Activated T-helper 1 cell treated with Interleukin-2 at 50 U/mL for 16 hours (primary cell): ENCODE measurements at places on chromosomes 5 and 9.

- DNase-seq, result no peak
Measured at GRCh38 chr5:3157214-3157613, 405.7 kb upstream of the IRX2 start.

DNA sequence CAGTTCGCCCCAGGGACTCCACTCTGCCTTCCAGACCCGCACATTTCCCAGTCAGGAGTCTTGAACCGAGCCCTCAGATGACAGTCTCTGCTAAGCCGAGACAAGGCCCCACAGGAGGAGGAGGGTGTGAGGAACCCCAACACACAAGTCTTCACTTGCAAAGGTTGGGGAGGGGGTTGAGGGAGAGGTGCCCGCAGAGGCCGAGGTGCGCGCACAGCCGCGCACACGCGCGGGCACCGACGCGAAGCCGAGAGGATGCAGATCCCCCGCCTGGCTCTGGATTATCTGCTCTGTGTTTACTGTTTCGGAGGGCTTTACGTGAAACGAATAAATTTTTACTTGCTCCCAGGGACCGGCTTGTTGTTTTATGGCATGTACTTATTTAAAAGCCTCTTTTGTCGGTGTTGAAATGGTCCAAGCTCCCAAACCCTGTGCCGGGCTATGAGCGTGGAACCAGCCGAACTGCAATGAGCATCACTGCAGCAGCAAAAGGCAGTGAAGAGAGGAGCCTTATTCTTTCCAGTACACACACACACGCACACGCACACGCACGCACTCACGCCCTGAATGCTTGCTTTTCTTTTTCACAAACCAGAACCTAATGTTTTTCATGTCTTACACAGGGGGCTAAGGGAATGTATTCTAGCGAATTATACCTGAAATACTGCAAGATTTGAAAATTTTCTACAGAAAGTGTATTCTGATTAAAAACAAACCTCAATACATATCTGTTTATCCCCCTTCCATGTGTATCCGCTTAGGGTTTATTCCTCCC, 297.7 kb downstream of the PARP8 start:
- DNase-seq, result no peak

DNA sequence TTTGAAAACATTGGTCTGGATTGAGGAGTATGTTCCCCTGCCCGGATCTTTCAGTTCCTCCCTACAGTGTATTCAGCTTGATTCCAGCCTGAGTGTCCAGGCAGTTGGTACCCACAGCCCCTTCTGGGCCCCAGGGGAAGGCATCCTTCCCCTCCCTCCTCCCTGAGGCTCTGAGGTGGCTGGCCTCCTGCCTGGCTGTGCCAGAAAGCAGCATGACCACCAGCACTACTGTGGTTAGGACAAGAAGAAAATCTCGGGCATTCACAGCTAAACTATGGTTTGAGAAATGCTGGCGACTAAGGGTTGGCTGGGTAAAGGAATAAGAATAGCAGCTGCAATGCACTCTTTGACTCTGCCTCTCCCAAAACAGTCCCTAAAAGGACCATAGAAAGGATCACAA, 84.6 kb upstream of the LIFR start:
- DNase-seq, result no peak

GRCh38 chr5:143140492-143141203, 262.8 kb downstream of the NR3C1 start:
- no peak for DNase-seq

- DNase-seq, result no peak
Measured at GRCh38 chr9:87812375-87813118, 70.1 kb upstream of the SPATA31E1 start.

- DNase-seq, result no peak
Measured at GRCh38 chr9:126377536-126377935, 50.9 kb downstream of the MVB12B start.

- no peak for DNase-seq
Measured at GRCh38 chr5:174751154-174752000, 27.0 kb downstream of the MSX2 start.

GRCh38 chr5:76974785-76975184, 21.9 kb downstream of the CRHBP start:
- no peak for DNase-seq

- DNase-seq, result no peak
Measured at GRCh38 chr5:66617991-66618768, 22.0 kb downstream of the MAST4 start.

DNA sequence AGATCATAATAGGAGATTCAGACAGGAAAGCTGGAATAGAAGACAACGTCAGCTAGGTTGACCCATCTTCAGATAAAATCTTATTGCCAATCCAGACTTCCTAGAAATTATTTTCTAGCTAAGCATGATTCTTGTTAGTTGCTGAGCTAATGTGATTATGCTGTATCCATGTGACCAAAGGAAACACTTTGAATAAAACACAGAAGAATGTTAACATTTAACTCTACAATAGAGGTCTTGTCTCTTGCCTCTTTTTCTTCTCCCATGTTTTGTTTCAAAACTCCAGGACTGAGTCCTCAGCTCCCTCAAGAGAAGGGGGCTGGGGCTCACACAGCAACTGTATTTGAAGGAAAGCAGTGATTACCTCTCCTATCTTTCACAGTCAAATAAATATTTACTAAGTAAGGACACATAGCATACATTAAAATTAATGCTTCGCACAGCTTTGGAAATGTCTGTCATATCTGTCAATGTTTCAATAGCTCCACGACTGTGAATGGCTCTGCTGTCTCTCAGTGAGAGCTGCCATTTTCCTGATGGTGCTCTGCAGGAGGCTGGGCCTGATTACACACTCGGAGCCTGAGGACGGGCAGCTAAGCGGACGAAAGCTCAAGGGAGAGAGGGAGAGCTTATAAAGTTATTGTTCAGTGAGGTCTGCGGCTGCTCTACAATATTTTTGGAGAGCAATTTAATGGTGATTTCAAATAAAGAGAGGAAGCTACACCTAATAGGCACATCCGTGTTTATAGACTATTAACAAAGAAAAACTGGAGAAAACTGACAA, 64.8 kb upstream of the ZNF462 start:
- no peak for DNase-seq

- no peak for DNase-seq
Measured at GRCh38 chr9:83153030-83153429, 90.1 kb upstream of the RASEF start.

DNA sequence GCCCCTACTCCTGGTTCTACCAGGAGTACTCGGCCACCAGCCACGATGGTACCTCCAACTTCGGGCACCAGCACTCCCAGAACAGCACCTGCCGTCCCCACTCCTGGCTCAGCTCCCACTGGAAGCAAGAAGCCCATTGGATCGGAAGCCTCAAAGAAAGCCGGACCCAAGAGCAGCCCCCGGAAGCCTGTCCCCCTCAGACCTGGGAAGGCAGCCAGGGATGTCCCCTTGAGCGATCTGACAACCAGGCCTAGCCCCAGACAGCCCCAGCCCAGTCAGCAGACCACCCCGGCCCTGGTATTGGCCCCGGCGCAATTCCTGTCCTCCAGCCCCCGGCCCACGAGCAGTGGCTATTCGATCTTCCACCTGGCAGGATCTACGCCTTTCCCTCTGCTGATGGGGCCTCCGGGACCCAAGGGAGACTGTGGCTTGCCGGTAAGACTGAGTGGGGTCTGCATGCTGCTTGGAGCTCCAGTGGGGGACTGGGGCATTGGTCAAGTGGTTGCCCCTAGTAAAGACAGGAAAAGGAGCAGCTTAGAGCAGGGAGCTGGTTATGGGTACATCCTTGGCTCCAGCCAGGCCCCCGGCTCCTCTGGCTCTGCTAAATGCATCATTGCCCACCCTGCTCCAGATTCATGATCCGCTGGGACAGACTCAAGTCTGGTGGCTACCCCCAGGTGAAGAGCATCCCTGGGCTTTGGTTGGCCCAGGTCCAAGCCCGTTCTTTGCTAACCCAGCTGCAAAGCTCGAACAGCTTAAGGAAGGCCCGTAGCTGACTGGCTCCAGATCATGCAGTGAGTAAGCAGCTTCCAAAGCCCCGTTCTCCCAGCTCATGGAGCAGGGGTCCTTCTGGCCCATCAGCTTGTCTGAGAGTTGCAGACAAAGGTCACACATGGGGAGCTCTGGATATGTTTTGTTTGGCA, 14.0 kb downstream of the COL27A1 start:
- DNase-seq, result no peak

GRCh38 chr9:35517131-35517530, 27.2 kb downstream of the RUSC2 start:
- no peak for DNase-seq

DNA sequence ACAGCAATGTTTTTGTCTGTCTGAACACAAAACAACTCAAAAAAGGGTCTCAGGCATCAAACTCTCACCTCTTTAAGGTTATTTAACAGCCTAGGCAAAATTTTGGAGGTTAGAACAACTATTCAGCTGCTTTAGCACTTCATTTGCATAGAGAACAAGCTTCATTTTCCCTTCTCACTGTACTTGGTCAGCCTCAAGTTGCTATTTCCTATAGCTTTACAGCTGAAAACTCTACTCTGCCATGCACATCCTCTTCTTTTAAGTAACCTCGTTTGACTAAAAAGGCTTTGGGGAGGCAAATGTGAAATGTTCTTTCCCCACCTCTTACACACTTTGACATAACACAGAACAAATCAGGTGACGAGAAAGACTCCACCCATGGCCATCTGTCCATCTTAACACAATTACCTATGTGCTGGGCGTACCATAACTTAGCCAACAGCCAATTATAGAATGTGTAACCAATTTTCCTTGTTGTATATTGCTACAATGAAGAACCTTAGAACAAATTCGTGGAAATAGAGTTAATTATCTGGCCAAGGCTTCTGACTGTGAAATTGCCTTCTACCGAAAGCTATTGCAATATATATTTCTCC, 195.7 kb downstream of the DCP2 start:
- DNase-seq, result no peak

DNA sequence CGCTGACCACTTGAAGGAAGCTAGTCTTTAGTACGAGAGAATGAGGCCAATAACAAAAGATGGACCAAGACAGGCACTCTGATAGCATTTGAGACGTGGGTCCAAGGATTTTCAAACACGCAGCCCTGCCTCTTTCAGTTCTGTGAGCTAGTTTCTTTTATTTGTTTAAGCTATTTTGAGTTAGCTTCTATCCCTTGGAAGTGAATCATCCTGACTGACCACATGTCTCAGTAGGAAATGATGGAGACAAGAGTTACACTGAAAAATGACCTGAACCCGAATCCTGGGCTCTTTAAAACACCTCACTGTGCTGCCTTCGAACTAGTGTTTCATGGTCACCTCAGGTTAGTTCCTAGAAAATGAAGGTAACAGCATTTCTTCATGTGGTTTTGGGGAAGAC, 9.9 kb downstream of the TEK start:
- DNase-seq, result no peak

- peak; percentile 1 for DNase-seq
Measured at GRCh38 chr5:80481019-80481893, 6.6 kb upstream of the FAM151B start.

DNA sequence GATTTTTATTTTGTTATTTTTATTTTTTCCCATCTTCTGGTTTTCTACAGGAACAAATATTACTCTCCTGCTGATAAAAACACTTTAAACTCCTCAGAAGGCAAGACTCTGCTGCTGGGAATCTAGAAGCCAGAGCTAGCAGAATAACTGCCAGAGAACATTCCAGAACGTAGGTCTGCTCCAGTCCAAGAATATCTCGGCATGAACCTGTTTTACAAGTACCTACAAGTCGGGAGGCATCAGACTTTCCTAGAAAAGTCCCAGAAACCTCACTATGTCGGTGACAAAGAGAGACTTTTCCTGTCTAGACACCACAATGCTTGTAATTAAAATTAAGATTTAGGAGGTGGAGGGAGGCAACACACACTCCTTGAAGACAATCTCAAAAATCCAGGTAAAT, 41.4 kb downstream of the FABP6 start:
- DNase-seq, result no peak

DNA sequence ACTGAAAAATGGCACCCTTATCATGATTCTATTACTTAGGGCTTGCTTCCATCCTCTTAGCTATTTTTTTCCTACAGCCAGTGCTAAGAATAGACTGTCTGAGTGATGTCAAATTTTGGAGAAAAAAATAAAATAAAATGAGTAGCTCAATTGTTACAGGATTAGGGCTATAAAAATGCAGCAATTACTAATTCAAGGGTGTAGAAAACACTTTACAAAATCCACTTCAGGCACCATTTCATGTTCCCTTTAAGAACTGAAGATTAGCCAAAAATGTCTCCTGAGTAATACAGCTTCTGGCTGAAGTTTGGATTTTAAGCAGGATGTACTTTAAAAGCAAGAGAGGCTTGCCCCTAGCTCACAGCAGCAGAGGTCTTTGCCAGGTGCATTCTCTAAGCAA, 240.5 kb upstream of the IRX1 start:
- no peak for DNase-seq

GRCh38 chr9:72025906-72026305, 34.5 kb downstream of the C9orf57 start:
- DNase-seq, result no peak

DNA sequence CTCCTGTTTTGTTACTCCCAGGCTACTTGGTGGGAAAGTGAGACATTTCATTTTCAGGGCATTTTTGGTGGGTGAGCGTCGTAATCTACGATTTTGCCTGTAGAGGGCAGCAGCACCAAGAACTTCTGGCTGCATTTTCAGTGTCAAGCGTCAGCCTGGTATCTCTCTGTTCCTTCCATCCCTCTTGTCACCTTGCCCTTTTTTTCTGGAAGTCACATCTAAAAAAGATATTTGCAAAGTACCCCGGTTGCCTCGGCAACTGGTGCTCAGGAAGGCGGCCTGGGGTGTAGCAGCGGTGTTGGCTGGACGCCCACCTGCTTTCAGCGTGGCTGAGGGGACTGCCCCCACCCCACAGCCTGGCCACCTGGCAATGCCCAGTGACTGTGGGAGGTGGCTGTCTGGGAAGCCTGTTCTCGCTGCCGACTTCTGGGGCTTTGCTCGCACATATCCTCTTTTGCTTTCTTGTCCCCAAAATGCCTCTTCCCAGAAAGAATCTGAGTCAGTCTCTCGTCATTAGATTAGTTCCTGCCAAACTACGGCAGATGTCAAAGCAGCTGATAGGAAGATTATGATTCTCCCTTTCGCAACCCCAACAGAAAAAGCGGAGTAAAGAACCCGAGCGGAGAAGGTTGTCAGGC, 84.5 kb downstream of the ACER2 start:
- peak; percentile 7 for DNase-seq

DNA sequence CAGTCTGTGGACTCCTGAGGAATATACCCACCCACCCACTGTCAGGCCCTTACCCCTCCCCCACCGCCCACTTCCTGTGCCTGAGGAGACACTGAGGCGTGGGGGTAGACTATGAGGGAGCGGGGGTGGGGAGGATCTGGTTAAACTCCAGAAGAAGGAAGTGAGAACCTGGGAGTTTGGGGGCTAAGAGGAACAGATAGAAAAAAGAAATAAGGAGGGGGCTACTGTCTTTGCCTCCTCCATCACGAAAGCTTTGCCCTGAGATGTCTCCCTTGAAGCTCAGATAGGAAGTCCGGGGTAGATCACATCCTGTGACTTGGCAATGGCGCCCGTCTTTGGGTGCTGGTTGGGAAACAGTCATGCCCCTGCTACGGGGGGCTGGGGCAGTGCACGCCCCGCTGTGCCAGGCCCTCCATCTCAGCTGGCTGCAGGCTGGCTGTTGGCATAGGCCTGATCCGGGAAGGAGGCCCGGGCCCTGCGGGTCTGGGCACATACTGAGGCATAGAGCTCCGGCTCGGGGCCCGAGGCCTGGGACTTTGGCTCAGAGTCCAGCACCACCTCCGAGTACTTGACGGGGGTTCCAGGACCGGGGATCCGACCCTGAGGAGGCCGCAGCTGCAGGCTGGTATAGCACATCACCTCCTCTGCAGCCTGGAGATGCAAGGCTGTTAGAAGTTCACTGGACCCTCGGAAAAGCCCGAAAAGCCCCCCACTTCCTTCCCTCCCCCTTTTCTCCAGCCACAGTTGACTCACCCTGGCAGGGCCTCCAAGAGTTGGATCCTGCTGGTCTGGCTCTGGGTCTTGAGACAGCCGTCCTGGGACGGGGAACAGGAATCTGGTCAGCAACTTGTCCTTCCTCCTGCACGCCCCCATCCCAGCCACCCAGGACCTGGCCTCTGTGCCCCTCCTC, 1.0 kb downstream of the SIT1 start:
- DNase-seq, result no peak
